NCI-H146 (cell line): ENCODE measurements at places on chromosomes 4 and X.
A peak's percentile ranks its signal among the peaks of the same experiment; 100 is the strongest.

GRCh38 chrX:150570512-150570911, 2.1 kb downstream of the MTM1 start:
- no peak for DNase-seq

- DNase-seq, result no peak
These were observed 215.1 kb upstream of the CPEB2 start for GRCh38 chr4:14787221-14787620.

DNA sequence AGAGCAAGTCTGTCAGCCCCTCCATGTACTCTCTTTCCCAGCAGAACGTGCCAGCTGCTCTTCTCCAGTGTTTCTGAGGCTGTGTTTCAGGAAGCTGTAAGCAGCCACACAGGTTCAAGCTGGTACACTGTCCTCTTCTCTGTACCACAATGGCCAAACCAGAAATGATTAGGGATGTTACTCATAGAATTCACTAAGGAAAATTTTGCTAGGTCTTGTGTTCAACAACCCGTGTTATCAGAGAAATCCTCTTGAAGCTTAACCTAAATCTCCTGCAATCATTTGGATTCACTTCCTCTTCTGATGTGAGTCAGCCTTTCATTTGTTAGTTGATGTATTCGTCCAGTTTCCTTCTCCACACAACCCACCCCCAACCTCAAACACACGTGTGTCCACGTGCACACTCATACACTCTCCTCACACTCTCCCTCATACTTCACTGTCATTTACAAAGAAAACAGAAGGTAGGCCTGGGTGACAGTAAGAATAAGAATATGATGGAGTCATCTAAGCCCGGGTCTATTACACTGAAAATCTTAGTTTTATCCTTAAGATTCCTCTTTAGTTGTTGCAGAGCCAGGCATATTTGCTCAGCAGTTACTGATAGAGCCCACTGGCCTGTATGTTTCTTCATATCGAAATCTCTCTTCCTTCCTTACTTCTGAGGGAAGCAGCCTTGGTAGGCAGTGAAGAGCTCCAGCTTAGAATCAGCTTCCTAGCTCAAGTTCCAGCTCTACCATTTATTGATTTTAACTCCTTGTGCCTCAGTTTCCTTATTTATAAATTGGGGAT, 63.4 kb downstream of the DCUN1D4 start:
- DNase-seq, result no peak

GRCh38 chr4:138894709-138895108, 120.9 kb upstream of the NOCT start:
- DNase-seq, result no peak

DNA sequence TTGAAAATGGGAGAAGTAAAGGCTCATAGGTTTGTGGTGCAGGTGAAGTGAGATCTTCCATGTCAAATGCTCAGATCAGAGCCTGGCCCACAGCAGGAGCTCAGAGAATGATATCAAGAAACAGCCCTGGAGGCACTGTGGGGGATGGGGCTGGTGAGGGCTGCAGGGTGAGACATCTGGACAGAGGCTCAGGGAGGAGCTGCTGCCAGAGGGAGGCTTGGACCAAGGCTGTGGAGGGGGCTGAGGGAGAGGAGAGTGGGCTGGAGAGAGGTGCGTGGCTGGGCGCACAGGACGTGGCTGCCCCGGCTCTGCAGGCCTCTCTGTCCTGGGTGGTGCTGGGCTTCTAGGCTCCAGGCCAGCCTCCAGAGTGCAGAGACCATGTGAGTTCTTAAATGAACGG, 5.6 kb downstream of the SORCS2 start:
- no peak for DNase-seq

- no peak for DNase-seq
These were observed 6.7 kb upstream of the FSTL5 start for GRCh38 chr4:162170509-162170908.

DNA sequence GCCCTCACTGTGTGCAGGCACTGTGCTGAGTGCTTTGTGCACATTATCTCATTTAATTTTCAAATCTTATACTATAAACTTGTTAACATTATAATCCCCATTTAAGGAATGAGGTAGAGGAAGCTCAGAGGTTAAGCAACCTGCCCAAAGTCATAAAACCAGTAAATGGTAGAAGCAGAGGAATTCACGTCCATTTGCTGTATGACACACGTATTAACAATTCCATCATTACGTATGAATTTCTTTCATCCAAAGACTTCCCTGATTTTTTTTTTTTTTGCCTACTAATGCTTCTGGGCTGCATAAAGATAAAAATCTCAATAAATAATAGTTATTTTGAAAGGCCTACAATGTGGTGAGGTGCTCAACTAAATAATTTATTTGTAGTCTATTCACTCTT, 64.5 kb upstream of the H2AZ1 start:
- DNase-seq, result no peak

DNA sequence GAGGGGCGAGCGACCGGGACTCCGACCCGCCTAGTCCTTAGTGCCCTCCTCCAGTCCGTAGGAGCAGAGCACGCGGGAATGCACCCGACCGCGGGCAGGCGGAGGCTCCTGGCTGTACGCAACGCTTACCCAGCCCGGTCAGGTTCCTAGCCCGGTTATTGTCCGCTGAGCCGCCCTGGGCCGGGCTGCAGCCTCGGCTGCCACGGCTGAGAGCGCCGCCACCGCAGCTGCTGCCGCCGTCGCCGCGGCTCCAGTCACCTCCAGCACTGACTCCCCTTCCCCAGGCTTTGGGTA, at the start of gene AMER1:
Gene AMER1, minus strand, starts transcription at position 268 of the 294 bp plus-strand sequence. CDS start 12,422 bp downstream, outside the sequence.
- DNase-seq, result no peak

DNA sequence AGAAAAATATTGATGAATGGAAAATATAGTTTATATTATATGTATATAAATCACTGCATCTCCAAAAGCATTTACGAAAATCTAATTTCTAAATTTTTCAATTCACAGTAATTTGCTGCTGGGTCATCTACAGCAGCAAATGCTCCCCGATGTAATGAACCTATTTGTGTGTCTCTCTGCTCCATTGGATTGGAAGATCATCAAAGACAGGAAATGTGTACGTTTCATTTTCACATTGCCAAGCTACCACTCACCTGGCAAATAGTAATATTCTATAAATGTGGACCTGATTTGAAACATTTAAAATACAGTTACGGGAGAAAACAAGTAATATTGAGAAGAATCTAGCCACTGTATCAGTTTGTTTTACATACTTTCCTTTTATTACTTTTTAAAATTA, 317.7 kb downstream of the PAPSS1 start:
- no peak for DNase-seq

GRCh38 chr4:143653031-143653430, 47.4 kb downstream of the FREM3 start:
- DNase-seq, result no peak

DNA sequence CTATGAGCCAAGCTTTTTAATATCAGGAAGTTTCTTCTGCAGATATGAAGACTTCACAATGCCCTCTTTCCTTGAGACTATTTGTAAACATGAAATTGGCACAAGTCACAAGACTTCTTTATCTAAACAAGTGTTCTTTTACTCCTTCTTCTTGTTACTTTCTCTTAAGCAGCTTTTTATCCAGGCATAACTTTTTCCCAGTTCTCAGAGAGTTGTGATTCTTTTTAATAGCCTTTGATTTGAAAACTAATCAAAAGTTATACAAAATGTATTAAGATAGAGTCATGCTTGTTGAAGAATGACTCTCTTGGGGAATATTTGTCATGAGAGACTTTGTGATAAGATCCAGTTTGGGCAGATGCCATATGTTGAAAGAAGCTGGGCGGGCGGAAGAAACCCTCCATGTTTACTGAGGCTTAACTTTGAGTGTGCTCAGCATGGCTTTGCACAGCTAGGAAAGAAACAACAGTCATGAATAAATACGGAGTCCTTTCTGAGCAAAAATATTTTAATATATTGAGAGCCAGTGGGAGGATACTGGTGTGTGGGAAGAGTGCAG, 39.3 kb downstream of the SYTL5 start:
- DNase-seq, result no peak

DNA sequence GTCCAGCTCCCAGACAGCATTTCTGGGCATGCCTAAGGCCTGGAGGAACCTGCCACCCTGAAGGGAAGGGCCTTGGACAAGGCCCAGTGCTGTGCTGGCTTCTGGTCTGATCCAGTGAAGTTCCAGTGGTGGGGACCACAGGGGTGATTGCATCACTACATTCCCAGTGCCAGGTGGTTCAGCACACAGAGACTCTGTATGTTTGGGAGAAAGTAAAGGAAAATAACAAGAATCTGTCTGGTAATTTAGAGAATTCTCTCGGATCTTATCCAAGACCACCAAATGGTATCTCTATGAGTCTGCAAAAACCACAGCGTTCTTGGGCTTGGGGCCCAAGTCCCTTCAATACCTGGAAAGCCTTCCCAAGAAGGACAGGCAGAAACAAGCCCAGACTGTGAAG, 131.8 kb upstream of the MAD2L1 start:
- DNase-seq, result no peak

GRCh38 chr4:51880016-51880915, 37.3 kb downstream of the DCUN1D4 start:
- DNase-seq, result no peak

- no peak for DNase-seq
These were observed 157.1 kb downstream of the TRIML1 start for GRCh38 chr4:188296331-188296730.

DNA sequence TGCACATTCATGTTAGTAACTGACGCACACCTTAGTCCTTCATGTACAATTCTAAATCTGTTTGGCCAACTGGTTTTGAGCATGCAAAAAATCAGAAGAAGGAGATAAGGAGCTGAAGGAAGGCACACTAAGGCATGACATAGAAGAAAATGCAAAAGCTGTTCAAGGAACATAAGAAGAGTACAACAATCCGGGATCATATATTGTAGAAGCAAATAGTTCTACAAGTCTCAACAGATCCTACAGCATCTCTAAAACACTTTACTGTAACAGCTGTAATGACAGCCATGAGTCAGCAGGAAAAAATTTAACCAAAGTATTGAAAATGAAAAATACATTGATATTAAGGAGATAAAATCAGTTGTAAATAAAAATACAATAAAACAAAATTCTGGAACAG, 57.7 kb downstream of the KLHL13 start:
- DNase-seq, result no peak

- DNase-seq, result no peak
These were observed 5.6 kb upstream of the STPG2 start for GRCh38 chr4:98148856-98149255.

- DNase-seq, result peak; percentile 4
These were observed 755 bp downstream of the KLHL8 start for GRCh38 chr4:87219632-87220093.

- DNase-seq, result no peak
These were observed 10.4 kb downstream of the CASK start for GRCh38 chrX:41912923-41913322.

GRCh38 chr4:7244331-7244665, 52.0 kb downstream of the SORCS2 start:
- no peak for DNase-seq
